ENCODE measurements at places on chromosomes 5 and 9.

- no peak for DNase-seq
These were observed 38.9 kb upstream of the FAM120AOS start for GRCh38 chr9:93492327-93492726.

GRCh38 chr5:21644032-21644431 is 1209.1 kb downstream of the CDH12 start:
- no peak for DNase-seq

DNA sequence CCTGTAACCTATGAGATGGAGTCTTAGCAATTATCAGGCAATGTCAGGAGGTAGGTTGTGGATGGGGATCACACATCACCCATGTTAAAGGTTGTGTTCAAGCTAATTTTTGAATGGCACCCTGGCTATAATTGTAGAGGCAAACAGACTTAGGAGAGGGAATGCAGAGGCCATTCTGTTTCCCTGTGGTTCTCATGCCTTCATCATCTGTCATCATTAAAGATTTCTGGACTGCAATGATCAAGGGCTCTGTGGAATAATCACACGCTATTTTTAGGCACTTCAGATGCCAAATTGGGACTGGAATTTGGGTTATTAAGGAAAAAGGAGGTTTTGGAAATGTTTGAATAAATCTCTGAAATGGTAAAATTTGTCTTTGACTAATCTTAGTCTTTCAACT is 1065.4 kb downstream of the TAF11L14 start:
- no peak for DNase-seq

DNA sequence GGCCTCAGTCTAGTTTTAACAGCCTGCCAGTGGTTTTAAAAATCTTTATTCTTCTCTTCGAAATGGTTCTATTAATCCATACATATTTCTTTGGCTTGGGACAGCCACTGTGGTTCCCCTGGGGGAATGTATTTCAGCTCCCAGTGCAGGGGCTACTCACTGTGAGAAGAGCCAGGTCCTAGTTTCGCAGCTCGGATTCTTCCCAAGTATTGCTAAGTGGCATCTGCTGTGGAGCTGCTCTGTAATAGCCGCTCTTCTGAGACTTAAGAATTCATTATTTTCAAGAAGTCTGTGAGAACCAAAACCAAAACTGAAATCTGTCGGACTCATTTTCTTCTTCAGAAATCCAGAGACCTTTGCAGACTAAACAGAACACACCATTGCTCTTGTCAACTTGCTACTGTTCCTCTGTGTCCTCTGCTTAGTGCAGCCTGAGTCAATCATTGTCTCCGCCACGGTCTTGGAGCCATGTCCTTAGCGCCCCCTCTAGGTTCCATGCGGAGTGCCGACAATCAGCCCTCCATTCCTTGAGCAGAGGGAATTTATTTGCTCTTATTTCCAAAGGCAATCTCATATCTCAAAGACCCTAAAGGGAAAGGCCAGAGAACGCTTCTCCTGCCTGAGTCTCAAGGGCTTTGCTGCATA is 478.2 kb downstream of the SPATA31D1 start:
- DNase-seq = no peak

GRCh38 chr9:127136081-127136879 is 13.8 kb upstream of the ANGPTL2 start:
- peak; percentile 61 for DNase-seq

GRCh38 chr5:96816991-96817390 is 9.2 kb upstream of the ERAP1 start:
- no peak for DNase-seq

- DNase-seq = no peak
These were observed 36.8 kb downstream of the UGT3A2 start for GRCh38 chr5:36029914-36030313.

- DNase-seq = no peak
These were observed 10.1 kb downstream of the EEIG1 start for GRCh38 chr9:127970401-127971313.

GRCh38 chr9:34524349-34524748 is 1.6 kb upstream of the ENHO start:
- no peak for DNase-seq

Measured in tibial artery (tissue), 4 donors.